ENCODE measurements at places on chromosomes 3 and 15. TPM values are rescaled to one million over a fixed set of nuclear protein-coding genes. Genes with fewer than 3 reads are reported as not detected.

The PLS1 gene
- total RNA-seq = 26.0 TPM

The MYRIP gene
- 5.9 TPM for total RNA-seq

The DNAH1 gene
- 11.2 TPM for total RNA-seq

DNA sequence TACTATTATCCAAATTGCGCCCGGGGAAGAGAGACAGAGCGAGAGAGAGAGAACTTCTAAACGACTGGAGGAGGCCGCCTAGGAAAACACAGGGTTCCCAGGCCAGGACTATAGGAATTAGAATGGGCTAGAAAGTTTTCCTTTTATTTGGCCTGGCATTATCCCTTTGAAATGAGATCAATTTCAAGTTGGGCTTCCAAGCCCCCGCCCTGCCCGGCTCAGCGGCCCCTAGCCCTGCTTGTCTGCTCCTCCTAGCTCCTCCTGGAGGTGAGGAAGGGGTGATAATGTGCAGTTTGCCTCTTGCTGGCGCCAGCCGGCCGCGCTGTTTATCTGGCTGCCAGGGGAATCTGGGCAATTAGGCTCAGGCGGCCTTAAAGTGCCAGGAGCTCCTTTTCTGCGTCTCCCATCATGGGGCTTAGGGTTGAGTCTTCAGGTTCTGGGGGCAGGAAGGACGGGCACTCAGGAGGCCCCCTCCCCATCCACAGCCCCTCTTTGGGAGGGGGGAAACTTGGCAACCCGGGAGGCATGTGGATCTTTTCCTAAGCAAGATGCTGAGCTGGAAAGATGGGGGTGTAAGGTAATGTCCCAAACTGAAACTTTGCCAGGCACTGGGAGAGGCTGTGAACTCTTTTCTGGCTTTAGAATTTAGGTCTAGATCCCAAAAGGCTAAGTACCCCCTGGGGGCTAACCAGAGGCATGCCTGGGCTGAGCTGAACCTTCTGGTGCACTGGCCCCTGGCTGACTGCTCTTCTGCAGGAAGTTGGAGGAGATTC, 5.5 kb downstream of the SMAD6 start:
- H3K36me3 ChIP-seq = no peaks in the 10 kb centered on the region
- peaks cover 43% of the 10 kb centered on the region for H3K4me1 ChIP-seq
- DNase-seq = peak; percentile 72
- no peaks in the 10 kb centered on the region for H3K27me3 ChIP-seq
- H3K4me3 ChIP-seq = peak overlapping the region; percentile 60
- H3K27ac ChIP-seq = peak overlapping the region; percentile 85

DNA sequence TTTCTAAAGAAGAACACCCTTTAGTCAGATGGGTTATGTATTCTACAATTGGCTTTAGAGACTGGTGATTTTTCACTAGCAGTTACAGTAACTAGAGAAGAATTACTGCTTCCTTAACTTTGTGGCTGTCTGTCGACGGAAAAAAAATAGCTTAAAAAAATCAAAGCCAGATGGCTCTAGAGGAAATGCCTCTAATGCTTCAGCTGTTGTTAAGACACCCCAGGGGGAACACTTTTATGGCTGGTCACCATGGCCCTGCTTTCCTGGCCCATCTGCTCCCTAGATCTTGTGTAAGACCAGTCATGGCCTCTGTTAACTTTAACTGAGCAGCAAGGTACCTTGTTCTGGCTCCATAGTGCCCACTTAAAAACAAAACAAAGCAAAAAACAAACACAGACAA, 198.6 kb upstream of the PLSCR5 start:
- no peak overlapping the region for H3K4me3 ChIP-seq
- no peak overlapping the region for H3K27ac ChIP-seq
- H3K36me3 ChIP-seq = no peaks in the 10 kb centered on the region

GRCh38 chr3:104734627-104735026, 632.1 kb upstream of the ALCAM start:
- no peaks in the 10 kb centered on the region for H3K27me3 ChIP-seq
- H3K4me1 ChIP-seq = no peaks in the 10 kb centered on the region
- no peak for DNase-seq
- H3K4me3 ChIP-seq = no peak overlapping the region
- no peak overlapping the region for H3K27ac ChIP-seq

GRCh38 chr3:188274249-188274915, 120.4 kb downstream of the LPP start:
- no peaks in the 10 kb centered on the region for H3K27me3 ChIP-seq
- no peak overlapping the region for H3K27ac ChIP-seq
- no peak overlapping the region for H3K4me3 ChIP-seq
- no peaks in the 10 kb centered on the region for H3K36me3 ChIP-seq
- H3K4me1 ChIP-seq = peaks cover 24% of the 10 kb centered on the region
- no peak for DNase-seq

DNA sequence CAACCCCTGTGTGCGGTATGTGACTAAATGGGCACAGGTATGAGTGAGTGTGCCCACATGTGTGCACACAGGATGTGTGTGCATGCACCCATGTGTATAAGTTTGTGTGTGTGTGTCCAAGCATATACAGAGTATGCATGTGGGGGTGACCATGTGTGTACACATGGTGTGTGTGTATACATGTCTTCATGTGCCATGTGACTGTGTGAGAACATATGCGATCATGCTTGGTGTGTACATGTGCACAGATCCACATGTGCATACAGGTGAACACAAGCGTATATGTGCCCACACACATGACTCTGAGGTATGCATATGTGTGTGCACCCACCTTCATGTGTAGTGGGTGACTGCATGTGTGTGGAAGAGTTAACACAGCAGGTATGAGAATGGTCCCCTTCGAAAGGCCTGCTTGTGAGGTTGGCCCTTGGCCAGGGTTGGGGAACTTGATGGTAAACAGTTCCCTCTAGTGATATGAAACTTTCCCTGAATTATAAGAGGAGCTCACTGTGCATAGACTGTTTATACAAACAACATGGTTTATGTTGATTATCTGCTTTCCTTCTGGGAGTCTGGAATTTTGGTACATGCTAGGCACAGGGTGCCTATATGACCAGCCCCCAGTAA, 10.3 kb downstream of the PFKFB4 start:
- H3K4me1 ChIP-seq = peaks cover 6% of the 10 kb centered on the region
- no peaks in the 10 kb centered on the region for H3K36me3 ChIP-seq
- no peaks in the 10 kb centered on the region for H3K27me3 ChIP-seq
- no peak for DNase-seq

DNA sequence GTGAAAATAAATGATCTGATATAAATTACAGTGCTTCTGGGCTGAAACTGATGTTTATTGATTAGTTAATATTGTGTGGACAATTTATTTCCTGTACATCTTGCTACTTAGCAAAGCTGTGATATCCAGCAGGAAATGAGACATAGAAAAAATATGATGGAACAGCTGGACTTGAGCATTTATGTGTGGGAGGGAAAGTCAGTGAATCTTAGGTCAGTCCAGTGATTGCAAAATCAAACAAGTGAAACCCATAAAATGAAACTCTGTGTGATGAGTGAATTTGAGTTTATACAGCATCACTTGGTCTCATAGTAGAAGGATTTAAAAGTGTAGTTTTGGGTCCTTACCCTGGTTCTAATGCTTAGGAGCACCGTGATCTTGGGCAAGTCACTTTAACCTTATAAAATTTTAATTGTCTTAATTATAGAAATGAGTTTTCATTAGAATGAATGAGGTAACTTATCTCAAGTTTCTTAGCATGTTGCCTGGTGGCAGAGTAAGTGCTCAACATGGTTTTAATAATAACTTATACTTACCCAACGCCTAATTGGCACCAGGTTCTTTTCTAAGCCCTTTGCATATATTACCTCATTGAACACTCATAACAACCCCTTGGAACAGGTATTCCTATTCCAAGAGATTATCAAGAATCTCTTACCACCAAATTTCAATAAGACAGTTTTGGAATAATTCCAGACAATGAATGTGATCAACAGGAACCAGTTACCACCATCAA, 194.6 kb downstream of the ADAMTSL3 start:
- no peaks in the 10 kb centered on the region for H3K36me3 ChIP-seq
- no peak overlapping the region for H3K27ac ChIP-seq
- H3K27me3 ChIP-seq = no peaks in the 10 kb centered on the region
- peaks cover 18% of the 10 kb centered on the region for H3K4me1 ChIP-seq

- no peak for DNase-seq
- H3K36me3 ChIP-seq = peaks cover 11% of the 10 kb centered on the region
- H3K4me1 ChIP-seq = no peaks in the 10 kb centered on the region
- H3K27me3 ChIP-seq = no peaks in the 10 kb centered on the region
- no peak overlapping the region for H3K4me3 ChIP-seq
- H3K27ac ChIP-seq = no peak overlapping the region
These were observed 165.8 kb downstream of the VPS8 start for GRCh38 chr3:184977796-184978195.
